EL (cell line): ENCODE measurements at places on chromosomes 7 and 10.
A peak's percentile ranks its signal among the peaks of the same experiment; 100 is the strongest.

DNA sequence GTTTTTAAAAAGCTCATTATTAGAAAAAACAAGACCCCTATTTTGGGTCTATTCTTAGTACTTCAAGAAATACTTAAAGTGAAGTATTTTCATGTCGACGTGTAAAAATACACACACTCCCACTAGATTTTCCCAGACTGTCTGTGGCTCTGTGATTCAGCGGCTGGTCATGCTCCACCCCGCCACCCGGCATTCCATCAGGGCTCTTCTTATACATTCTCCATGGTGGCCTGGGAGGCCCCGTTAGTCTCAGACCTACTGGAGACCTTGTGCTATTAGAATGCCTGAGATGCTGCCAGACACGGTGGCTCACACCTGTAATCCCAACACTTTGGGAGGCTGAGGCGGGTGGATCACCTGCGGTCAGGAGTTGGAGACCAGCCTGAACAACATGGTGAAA is 13.1 kb downstream of the TECPR1 start:
- peak; percentile 12 for DNase-seq

GRCh38 chr7:159040146-159040545 is 104.5 kb downstream of the VIPR2 start:
- no peak for DNase-seq

DNA sequence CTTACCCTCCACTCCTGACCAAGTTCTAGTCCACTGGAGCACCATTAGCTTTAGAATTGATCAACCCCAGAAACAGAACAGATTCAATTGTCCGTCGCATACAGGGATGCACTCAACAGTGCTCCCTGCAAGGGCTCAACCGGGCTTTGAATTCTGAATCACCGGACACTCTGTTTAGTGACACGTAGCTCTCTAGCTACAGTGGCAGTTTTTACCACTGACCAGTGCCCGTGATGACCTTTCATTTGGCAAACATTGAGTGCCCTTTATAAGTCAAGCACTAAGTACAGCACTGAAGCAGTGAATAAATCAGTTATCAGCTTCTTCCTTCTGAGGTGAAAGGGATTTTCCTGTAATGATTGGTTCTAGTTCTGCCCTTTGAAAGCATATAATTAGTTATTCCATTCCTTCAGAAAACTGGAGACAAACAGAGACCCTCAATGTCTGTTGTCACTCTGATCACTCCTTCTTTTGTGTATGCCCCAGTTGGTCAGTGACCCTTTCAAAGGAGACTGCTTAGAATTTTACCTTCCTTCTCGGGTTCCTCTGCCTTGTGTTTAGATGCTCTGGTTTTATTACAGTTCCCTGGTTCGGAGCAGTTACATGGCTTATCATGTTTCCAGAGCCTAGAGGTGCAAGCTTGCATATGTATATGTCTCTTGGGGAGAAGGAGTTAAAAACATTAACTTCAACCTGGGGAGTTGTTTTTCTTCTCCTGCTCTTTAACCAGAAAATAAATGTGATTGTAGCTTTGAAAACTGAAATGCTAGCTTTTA is 68.9 kb downstream of the ZNF365 start:
- DNase-seq, result no peak

GRCh38 chr10:92081641-92082040 is 158.1 kb downstream of the BTAF1 start:
- DNase-seq, result no peak

GRCh38 chr7:136293841-136294391 is 316.8 kb upstream of the MTPN start:
- DNase-seq, result no peak

DNA sequence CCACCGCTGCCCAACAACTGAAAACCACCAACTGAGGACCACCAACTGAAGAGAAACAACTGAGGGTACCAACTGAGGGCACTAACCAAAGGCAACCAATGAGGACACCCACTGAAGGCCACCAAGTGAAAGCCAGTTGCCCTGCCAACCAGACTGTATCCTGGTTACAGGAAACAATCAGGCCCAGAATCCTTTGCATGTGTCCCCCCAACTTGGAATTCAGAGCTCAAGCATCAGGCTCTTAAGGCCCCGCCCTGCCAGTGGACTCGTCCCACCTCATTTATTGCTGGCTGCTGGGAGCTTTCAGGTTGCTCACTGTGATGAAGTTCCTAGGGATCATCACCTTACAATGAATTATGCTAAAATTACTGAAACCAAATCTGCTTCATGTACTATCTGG is 76.6 kb upstream of the ABI1 start:
- no peak for DNase-seq

DNA sequence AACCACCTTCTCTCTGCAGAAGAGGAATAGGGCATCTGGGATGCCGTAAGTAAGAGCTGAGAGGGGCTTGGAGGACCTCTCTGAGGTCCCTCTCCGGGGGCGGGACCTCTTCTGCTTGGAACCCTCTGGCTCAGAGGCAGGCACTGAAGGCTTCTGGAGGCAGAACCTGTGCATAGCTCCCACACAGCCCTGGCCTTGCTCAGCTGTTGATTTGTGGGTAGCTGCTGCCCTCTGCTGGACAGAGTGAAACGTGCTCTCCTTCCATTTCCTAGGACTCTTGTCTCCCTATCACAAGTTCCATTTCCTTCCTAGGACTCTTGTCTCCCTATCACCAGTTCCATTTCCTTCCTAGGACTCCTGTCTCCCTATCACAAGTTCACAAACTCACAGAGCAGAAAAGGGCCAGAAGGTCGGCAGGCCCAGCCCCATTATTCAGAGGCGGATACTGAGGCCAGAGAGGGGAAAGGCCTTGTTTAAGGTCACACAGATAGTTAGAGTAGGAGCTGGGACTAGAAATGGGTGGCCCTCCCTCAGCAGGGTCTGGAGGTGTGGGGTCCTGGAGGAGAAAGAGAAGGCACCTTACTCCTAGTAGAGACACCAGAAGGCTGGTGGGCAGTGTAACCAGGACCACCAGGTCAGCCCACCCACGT is 30.3 kb upstream of the GARS1 start:
- peak; percentile 83 for DNase-seq

GRCh38 chr10:121990015-121990677 is 1.2 kb downstream of the TACC2 start:
- DNase-seq, result no peak

GRCh38 chr10:96402417-96403305 is 43.9 kb upstream of the OPALIN start:
- DNase-seq, result no peak

- peak; percentile 71 for DNase-seq
These were observed 496.4 kb downstream of the KIF20B start for GRCh38 chr10:90197766-90198165.

DNA sequence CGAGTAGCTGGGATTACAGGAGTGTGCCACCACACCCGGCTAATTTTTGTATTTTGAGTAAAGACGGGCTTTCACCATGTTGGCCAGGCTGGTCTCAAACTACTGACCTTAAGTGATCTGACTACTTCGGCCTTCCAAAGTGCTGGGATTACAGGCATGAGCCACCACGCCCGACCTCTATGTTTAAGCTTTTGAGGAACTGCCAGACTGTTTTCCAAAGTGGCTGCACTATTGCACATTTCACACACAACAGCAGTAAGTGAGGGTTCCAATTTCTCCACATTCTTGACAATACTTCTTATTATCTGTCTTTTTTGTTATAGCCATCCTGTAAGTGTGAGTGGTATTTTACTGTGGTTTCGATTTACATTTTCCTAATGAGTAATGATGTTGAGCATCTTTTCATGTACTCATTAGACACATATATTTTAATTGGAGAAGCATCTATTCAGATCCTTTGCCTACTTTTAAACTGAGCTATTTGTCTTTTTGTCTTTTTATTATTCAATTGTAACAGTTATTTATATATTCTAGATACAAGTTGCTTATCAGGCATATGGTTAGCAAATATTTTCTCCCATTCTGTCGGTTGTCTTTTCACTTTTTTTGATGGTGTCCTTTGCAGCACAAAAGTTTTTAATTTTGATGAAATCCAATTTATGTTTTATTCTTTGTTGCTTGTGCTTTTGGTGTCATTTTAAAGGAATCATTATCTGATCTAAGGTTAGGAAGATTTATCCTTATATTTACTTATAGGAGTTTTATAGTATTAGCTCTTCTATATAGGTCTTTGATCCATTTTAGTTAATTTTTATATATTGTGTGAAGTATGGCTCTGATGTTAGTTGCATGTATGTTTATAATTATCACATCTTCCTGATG is 12.8 kb upstream of the IRF5 start:
- no peak for DNase-seq

DNA sequence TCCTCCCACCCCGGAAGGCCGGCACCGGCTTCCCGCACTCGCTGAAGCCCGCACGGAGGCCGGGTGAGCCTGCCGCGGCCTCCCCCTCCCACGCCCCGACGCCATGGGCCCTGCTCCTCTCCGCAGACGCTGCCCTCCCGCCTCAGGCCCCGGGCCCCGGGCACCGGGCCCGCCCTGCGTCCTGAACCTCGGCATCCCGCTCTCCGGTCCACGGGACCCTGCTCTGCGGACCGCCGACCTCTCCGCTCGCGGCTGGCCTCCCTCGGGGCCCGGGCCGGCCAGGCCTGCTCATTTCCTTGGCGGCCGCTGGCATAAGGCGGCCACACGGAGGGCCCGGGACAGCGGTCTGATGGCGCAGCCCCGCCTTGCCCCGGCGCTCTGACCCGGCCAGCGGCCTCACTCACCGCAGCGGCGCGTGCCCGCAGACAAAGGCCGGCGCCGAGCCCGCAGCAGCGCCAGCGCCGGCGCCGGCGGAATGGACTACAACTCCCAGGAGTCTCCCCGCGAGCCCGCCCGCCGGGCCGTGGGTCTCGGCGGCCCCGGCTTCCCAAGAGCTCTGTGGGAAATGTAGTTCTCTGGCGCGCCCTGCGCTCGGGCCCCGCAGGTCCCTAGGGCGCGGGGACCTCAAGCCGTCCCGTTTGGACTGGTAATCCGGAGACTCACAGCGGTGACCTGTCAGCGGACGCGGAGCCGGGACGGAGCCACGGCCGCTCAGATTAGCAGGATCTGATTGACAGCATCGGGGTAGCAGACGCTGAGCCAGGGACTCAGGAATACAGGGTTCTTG is at the start of gene ZNF32:
Gene ZNF32, minus strand, starts transcription at position 484 of the 787 bp plus-strand sequence. CDS start 2,748 bp downstream, outside the sequence.
- DNase-seq, result peak; percentile 85

DNA sequence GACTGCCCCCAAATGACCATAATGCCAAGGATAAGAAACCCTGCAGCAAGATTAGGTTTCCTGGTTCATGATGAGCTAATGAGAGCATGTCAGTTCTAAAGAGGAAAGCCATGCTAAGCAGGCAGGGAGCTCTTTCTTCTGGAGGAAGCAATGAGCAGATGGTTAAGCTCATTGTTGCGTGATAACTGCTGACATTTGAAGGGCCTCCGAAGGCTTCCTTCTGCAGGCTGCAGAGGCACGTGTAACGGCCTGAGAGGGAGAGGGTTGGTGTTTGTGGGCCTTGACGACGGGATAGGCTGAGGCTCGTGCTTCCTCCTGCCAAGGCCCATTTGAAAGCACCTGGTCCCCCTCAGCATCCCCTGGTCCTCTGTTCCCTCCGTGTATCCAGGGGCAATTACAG is 63.5 kb upstream of the BTBD16 start:
- no peak for DNase-seq

- DNase-seq, result peak; percentile 93
These were observed 64.8 kb upstream of the DNAJB6 start for GRCh38 chr7:157271991-157272324.

GRCh38 chr10:74824184-74824899 is 2.1 kb upstream of the KAT6B start:
- DNase-seq, result no peak

DNA sequence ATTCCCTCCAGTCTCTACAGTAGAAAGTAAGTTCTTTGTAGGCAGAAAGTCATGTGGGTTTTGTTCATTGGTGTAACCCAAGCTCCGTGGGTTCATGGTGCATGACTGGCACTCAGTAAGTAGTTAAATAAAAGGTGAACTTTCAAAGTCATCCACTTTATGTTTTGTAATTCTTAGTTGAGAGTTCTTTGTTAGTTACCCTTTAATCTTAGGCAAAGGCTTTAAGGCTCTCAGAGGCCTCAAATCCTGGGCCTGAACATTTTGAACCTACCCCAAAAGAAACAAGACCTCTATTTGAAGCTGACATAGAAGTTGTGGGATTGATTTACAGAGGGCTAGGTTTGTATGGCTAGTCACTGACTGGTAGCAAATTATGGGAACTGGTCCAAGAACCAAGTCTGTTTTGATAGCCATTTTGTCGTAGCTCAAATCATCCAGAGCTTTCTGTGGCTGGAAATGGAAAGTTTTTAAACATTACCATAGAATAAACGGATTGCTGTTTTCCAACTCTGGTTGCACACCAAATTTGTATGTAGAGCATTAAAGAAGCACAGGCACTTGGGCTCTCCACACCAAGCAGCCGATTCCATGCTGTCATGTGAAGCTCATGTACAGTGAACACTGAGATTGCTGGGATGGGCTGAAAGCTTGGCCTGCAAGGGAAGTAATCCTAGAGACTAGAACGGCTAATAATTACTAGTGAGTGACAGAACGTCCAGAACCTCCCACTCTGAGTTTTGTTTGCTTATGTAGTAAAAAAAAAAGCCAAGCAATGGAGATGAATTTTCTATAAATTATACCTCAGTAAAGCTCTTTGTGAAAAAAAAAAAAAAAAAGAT is 53.5 kb downstream of the DENND11 start:
- no peak for DNase-seq

DNA sequence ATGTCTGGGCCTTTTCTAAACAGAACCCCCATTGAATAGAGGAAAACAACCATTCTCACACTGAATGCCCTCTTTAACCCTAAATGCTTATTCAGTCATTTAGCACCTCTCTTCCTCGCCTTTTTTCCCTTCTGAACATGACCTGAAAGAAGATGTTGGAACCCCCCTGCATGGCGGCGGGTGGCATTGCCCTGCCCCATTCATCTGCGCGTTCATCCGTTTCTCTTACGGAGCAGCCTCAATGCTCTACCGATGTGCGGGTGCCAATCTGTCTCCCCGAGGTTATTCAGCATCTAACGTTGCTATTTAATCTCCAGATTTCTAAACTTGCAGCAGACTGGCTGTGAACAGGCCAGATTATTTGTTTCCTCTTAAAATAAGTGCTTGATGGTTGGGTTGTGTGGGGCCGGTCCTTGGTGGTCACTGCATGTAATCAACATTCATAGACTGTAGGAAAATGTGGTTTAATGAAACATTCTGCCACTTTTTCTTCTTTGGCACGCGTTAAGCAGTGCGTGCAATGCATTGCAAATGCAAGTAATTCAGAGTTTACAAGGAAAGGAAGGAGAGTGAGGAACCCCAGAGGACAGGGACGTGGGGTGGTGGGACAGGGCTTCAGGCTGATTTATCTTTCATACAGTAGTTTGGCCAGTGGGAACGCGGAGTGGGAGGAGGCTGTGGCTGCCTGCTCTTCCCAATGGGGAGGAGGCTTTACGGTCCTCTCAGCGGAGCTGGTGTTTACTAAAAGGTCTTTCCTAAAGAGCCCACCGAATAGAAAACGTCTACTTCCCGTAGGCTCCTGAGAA is 286.7 kb downstream of the DPP6 start:
- no peak for DNase-seq
